Astrocyte of the spinal cord (primary cell): ENCODE measurements at places on chromosomes 7 and 10.

GRCh38 chr7:635227-635626 is 91.3 kb upstream of the DNAAF5 start:
- DNase-seq = no peak

GRCh38 chr10:124612611-124613498 is 131.3 kb downstream of the FAM53B start:
- no peak for DNase-seq

DNA sequence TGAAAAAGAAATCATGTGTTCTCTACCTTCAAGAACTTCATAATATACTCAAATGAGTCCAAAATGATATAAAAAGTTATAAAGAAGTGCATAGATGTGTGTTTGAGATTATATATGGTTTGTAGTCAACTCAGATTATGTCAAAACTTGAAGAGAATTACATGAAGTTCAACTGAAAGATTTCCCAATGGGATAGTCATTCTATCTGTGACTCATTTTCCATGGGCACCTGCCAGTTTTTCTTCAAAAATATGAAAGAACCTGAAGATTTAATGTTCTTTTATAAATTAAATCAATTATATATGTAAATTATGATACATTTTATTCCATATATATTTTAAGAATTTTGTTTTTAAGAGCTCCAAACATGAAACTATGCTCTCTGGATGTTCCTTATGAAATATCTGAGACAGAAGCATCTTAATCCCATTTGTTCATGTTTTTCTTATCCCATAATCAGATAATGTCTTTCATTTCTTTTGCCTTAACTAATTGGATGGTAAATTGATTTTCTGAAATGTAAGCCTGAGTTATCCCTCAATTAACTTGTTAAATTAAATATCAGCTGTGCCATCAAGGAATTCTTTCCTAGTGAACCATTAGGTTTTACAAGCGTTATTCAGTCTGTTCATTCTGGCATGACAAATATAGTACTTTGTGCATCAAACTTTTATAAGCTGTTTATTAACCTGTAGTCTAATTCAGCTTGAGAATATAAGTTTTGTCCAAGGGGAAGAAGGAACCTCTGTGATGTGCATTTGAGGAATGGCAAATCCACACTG is 387.1 kb downstream of the IPMK start:
- no peak for DNase-seq

GRCh38 chr7:90692396-90692795 is 96.3 kb downstream of the CDK14 start:
- DNase-seq = peak; percentile 57

GRCh38 chr7:128020159-128020558 is 11.1 kb downstream of the LRRC4 start:
- DNase-seq = no peak

DNA sequence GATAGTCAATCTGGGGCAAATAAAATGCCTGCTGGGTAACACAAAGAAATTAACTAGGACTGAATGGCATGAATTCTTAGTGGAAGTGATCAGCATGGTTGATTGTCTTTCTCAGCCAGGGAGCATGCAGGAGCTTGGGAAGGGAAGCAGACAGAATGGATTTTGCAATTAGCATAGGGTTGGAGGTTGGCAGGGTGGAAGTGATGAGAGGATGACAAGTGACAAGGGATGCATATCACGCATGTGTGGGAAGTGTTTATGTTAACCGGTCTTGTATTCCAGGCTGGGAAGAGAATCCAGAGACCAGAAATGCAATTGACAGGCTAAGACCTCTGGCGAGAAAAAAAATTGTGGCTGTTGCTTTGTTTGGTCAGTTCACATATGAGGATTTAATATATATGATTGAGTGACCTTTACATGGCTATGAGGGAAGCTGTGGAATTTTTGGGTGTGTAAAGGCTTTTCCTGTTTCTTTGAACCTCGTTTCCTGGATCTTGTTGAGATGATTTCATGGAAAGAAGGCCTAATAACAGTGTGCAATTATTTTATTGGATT is 8.3 kb downstream of the MDFIC start:
- no peak for DNase-seq
